ENCODE measurements at places on chromosomes 5 and 9.

DNA sequence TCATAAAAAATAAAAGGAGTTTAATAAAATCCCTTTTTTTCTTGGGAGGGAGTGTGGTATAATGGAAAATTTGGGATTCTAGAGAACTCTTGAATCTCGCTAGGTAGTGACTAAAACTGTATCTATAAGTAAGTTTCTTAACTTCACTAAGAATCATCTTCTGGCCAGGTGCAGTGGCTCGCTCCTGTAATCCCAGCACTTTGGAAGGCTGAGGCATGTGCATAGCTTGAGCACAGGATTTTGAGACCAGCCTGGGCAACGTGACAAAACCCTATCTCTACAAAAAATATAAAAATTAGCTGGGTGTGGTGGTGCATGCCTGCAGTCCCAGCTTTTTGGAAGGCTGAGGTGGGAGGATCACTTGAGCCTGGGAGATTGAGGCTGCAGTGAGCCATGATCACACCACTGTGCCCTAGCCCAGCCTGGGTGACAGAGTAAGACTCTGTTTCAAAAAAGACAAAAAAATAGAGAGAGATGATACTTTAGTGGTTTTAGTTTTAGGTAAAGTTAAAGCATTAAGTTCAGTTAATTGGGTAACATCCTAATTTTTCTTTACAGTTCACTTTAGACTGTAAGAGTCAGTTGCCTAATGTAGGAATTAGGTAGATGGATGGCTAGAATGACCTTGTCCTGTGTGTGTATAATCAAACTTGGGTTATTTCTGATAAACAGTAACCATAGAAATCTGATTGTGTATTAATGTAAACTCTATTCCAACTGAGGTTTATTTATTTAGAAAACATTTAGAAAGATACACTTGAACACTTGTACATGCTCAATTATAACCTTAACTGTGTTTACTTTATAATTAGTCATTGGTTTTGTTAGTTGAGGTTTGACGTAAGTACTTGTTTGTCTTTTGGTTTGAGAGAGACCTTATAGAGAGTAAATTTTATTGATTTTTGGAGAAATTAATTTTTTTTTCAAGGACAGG lies 17.8 kb downstream of the UNC13B start:
- no peak for ATAC-seq

- peak; percentile 11 for ATAC-seq
Measured at GRCh38 chr5:177064500-177065277, 22.0 kb upstream of the FGFR4 start.

GRCh38 chr5:40288800-40289485 lies 390.8 kb upstream of the PTGER4 start:
- no peak for ATAC-seq

GRCh38 chr5:94505327-94506068 lies 112.9 kb downstream of the KIAA0825 start:
- no peak for ATAC-seq

GRCh38 chr9:76101075-76101474 lies 210.6 kb downstream of the PCSK5 start:
- no peak for ATAC-seq

GRCh38 chr5:35815089-35815936 lies 41.4 kb upstream of the IL7R start:
- ATAC-seq = peak; percentile 20

GRCh38 chr5:53331463-53331862 lies 149.0 kb upstream of the FST start:
- ATAC-seq = peak; percentile 77

DNA sequence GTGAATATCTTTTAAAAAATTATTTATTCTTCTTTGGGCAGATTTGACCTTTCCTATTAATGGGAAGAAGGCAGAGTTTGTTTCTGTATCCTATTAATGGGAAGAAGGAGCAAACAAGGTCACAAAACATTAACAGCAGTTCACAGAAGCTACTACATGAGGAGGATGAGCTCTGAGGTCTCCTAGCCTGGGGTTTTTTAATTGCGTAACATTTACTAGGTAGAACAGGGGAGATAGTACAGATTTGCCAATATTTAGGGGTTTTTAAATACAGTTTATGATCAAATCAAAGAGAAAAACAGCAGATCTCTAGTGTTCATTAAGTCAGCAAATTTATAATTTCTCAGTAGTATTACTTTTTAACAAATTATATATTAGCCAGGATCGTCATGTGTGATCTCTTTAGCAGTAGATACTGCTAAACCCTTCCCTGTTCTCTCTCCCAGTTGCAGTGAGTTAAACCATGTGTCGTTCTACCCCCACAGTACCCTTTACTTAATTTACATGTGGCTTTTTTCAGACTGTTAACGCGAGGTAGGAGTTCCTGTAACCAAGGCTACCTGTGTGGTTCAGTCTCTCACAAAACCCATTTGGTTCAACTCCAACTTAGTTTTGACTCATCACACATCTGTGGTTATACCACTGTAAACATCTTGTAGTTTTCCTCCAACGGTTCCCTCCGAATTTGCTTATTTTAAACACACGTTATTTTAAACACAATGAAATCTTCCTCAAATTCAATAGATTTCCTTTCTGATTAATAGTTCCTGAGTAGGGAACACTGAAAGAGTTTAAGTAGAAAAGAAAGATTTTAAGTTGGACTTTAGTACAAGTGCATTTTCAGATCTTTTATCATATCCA lies 13.3 kb downstream of the SLC25A46 start:
- ATAC-seq = peak; percentile 32

- ATAC-seq = no peak
Measured at GRCh38 chr5:25688156-25688555, 1043.4 kb upstream of the CDH10 start.

GRCh38 chr9:27626244-27627187 lies 53.2 kb upstream of the C9orf72 start:
- ATAC-seq = peak; percentile 59

DNA sequence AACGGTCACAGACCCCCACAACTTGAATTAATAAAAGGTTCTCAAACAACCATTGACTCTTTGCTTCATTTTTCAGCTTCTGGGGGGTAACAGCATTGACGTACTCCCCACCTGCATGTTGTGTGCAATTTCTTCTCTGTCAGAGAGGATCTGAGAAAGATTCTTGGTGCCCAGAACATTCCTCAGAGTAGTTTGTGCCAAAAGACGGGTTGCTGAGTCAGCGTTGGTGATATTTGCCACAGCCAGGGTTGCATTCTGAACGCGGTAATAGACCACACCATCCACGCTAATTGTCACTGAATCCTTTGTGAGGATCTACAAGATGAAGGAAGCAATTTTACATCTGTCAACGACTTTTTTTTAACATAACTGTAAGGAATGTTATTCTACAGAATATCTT lies 21.0 kb downstream of the STOM start:
- ATAC-seq = no peak

DNA sequence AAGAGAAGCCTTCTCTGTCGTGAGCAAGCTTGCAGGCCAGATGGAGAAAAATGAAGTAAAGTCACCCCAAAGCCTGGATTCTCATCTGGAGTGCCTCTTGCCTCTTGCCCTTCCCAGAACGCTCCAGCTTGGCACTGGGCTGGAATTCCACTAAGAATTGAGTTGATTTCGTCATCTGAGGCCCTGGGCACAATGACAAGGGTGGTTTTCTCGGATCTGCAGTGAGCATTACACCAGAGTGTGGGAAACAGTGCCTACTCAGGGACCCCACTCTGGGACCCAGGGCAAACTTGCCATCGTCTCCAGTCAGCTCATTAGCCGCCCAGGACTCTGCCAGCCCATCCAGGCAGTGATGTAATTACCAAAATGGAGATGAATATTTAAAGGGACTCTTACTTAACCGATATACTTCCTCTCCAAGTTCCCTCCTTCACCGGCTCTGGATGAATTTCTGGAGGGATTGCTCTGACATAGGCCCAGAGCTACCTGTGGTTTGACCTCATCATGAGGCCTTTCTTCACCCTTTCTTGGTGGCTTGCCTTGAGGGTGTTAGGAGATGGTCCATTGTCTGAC lies 44.7 kb upstream of the LCP2 start:
- ATAC-seq = no peak

DNA sequence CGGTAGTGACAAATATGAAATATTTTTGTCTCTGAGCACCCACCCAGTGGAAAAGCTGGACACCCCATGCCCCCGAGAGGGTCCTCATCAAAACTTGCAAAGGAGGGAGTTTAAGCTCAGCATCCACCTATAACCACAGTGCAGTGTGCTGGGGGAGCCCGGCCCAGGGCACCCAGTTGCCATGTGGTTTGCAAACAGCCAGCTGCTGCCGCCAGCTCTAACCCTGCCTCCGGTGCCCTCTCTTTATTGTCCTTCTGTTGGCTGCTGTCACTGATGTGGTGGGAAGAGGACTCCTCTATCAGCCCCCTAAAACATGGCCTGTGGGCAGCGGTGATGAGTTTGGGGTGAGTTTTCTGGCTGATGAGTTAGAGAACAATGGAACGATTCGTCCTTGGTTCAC lies 160.9 kb upstream of the MVB12B start:
- no peak for ATAC-seq

- no peak for ATAC-seq
Measured at GRCh38 chr9:113705306-113705927, 170.7 kb upstream of the ZNF618 start.

DNA sequence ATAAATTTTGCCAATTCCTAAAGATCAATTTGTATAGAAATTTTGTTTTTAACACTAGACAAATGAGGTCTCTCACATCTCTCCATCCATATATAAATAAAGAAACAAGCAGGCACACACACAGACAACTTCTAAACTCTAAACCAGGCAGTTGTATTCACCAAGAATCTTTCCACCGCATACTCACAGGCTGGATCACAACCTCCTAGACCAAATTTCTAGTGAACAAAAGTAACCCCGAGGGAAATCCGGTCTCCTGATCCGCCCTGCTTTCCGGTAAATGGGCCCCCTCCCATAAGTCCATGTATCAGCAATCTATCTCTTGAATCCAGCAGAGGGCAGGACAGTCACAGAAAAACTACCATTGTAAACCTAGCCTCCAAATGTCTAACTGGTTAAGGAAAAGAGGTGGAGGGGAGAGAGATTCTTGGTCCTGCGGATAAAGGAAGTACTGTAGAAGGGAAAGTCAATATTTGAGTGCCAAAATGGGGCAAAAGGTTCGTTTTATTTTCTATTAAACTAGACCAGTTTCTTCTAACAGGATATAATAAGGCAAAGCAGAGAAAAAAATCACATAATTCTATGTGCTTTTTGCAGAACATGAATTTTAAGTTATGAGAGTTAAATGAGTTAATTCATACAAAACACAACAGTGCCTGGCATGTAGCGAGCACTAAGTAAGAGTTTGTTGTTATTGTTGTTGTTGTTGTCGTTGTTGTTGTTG lies 4.8 kb upstream of the SMU1 start:
- ATAC-seq = peak; percentile 71

DNA sequence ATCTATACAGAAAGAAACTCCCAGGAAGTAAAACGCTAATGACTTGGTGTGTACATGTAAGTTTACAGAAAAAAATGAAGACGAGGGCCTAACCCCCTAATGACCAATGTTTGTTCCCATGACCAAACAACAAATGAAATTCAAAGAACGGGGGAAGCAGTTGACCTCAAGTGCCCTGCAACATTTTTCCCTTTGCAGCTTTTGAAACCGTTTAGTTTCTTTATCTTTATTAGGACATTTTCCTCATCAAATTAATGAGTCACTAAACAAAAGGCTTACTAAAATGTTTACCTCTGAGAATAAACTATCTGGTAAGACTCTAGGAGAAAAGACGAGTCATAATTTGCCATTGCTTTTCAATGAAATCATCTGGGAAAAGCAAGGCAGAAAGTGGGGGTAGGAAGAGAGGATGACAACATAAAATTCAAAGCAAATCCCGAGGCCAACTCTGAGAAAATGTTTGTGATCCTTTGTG lies 57.4 kb downstream of the LHFPL2 start:
- ATAC-seq = no peak

DNA sequence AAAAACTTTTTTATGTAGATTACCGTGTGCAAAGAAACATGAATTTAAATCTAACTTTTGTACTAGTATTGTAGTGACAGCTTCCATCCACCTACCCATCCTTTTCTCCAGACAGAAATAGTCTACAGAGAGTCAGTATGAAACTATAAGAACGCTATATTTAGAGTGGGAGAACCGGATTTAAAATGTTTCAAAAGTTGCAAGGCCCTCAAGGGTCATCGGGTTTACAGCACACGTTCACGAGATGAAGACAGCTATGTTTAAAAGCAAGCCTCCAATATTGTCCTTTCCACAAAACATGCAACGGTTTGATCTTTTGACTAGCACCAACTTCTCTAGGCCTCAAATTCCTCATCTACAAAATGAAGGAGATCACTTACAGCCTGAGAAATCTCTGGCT lies 139.9 kb downstream of the LPAR1 start:
- ATAC-seq = no peak

DNA sequence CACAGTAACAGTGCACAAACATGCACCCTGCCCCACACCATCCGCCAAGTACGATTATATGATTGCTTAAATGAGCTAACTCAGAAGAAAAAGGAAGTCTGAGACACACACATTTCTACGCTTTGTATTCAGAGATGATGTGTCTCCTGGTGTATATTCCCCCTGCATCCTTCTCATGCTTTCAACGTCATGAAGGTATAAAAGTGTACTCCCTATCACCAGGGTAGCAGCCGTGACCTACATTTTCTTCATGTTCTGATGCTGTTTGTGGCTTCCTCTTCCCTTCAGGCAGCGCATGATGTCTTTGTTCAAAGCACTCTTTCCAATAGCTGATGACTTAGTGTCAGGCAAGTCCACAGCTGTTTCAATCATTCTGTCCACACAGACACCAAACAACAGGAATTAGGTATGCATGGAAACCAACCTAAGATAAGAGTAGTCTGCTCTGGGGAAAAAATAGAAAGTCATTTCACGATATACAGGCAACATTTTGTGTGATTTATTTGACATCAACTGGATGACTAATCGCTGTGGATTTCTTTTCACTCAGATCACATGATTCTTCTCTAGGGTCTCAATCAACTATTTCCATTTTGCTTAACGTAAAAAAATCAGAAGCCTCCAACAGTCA lies 269.4 kb upstream of the PTGER4 start:
- peak; percentile 34 for ATAC-seq

DNA sequence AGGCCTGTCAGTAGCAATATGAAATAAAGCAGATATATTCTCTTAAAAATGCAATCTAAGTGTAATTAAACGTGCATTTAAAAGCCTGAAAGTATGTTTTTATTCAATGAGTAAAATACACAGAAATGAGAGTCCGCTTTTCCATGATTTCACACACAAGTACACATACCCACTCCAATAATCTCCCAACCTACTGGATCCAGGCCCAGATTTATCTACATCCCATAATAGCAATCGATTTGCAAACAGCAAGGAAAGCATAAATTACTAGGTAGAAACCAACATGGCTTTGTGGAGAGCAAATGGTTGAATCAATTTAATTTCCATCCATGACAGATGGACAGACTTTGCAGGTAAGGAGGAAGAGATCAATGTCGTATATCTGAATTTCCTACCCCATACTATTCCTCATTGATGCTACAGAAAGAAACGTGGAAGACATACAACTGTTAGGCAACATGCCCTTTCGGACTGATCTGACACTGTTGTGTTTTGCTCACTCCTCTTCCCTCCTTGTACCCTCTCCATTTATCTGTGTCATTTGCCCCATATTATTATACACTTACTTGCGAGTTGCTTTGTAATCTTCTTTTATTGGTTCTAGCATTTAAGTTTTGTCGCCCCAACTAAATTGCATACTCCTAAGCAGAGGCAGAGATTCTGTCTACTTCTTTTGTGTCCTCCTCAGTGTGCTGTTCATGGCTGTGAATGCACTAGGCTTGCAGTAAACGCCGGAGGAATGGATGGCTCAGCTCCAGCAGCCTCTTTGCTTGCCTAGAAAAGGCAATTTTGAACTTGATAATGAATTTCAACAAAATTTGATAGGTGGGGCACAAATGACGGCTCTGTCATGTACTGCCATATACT lies 133.6 kb downstream of the NFIB start:
- ATAC-seq = peak; percentile 17

GRCh38 chr5:154228696-154229095 lies 38.2 kb downstream of the GALNT10 start:
- ATAC-seq = no peak

Data from esophagus mucosa (tissue), 1 donor.